ENCODE measurements at places on chromosomes 2 and 18.

- DNase-seq: no peak
These were observed 39.9 kb upstream of the LDAH start for GRCh38 chr2:20862850-20863249.

DNA sequence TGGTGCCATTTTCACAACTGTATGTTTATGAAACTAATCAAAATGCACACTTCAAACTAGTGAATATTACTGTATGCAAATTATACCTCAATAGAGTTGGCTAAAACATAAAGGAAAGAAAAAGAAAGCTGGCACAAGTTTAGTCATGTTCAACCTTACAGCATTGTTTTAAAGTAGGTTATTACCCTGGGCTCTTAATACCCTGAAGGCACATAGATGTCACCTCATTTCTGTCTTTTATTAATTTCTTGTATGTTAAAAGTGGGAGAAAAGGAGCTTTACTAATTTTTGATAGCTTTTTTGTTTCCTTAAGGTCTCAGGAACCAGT, 32.7 kb downstream of the TMEM131 start:
- DNase-seq: no peak

GRCh38 chr2:105121434-105121833, 83.6 kb downstream of the MRPS9 start:
- DNase-seq: no peak

DNA sequence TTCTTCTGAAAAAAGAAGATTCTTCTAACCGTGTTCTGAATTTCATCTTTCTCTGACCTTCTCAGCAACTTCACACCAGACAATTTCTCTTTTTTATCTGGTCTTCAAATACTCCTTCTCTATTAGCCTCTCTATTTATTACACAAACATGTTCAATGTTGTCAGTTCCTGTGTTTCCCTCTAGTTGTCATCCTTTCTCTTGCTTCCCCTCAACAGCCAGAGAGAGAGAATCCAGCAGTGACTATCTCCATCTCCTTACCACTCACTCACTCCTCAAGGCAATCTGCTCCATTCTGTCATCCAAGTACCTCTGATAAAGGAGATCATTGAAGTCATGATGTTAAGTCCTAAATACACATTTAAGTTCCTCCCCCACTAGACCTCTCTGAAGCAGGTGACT, 491.9 kb upstream of the CHAC2 start:
- DNase-seq: no peak

- DNase-seq: no peak
These were observed 177.9 kb downstream of the LRRTM1 start for GRCh38 chr2:80126596-80127189.

DNA sequence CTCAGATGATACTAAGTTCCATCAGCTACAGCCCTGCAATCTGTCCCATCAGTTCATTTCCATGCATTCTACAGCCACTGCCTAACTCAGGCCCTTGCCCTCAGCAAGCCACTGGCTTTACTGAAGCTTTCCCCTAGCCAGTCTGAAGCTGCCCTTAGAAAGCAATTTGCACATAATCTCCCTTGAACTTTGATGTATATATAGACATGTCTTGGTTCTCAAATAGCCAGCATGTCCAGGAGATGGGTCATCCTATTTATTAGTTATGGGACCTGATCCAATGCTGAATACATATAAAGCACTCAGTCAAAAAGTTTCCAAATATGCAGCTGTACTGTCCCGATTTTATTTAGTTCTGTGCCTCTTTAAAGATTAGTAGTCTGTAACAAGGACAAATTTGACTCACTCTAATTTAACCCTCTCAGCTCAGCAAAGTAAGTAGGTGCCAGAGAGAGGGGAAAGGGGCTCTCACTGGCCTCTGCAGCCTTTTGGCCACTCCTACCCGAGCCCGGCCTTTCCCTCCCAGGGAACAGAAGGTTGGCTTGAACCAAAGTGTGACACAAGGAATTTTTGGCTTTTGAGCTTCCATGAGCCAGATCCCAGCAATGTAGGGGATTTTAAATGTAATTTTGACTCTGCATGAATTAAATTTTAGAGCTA, 70.7 kb downstream of the CCDC93 start:
- DNase-seq: no peak

GRCh38 chr2:112157472-112157871, 19.3 kb downstream of the FBLN7 start:
- no peak for DNase-seq

GRCh38 chr2:11023326-11024258, 111.9 kb downstream of the KCNF1 start:
- no peak for DNase-seq

DNA sequence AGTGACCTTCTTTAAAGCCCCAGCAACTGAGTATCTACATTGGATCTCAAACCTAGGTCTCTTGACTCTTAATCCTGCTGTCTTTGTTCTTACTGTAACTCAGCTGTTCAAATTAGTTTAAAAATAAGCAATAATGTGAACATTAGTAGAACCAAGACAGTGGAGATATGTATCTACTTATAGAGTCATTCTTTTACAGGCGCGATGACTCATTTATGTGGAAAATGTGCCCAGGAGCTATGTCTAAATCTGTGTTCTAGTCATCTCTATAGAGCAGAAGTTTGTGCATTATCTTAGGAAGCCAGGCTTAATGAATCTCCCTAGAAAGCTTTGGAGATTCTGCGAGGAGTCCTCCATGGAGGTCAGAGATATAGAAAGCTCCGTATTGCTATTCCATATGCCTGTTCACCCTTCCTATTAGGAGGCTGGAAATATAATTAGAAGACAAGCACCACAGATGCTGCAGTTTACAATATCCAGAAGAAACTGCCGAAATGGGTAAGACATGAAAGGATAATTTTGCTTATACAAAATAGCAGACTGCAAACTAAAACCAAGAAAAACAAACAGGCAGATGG, 211.6 kb downstream of the TRIB2 start:
- no peak for DNase-seq

GRCh38 chr2:31207790-31208189, 9.5 kb downstream of the CAPN14 start:
- DNase-seq: no peak

DNA sequence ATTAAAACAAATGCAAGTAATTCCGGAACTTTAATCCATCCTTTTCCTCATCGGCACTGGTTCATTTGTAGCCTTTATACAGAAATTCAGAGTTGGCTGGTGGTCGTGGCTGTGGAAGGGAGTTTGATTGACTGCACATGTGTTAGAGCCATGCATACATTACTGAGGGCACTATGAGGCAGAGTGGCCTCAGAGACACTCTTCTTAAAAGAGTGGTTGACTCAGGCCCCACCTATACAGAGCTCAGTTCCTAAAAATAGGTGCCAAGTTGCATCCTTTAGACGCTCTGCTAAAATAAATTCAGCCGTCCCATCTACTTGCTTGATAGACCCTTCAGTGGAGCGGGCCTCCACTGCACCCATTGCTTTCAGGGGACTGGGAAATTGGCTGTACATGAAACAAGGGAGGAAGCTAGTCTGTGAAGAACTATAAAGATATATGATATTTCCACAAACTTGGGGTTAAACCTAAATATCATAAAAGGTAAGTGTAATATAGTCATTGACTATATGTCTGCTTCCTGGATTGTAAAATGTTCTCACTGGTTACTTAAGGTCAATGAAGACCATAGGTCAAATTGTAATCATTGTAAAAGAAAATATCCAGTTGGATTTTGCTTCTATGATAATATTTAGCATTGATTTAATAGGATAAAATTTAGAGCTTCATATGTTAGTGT, 298.9 kb downstream of the XIRP2 start:
- DNase-seq: no peak

GRCh38 chr2:132589111-132589830, 80.7 kb downstream of the LYPD1 start:
- no peak for DNase-seq

- DNase-seq: no peak
These were observed 12.0 kb downstream of the SFTPB start for GRCh38 chr2:85655961-85656417.

- peak; percentile 8 for DNase-seq
These were observed 288.2 kb upstream of the HS6ST1 start for GRCh38 chr2:128606837-128607236.

DNA sequence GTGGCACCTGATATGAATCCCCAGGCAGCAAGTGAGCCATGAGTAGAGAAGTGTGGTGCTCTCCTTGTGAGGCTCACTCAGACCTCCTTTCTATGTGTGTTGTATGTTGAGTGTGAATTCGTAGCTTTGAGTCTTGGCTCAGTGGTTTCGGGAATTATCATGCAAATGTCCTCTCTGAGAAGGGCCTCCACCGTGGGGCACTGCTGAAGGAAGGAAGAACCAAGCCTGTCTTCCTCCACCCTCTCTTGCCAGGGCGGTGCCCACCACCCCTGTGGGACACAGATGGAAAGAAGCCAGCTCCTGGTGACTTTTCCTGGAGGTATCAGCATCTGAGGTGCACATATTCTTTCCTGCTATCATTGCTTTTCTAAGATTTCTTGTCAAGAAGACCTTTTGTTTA, 156.1 kb downstream of the MYT1L start:
- no peak for DNase-seq

DNA sequence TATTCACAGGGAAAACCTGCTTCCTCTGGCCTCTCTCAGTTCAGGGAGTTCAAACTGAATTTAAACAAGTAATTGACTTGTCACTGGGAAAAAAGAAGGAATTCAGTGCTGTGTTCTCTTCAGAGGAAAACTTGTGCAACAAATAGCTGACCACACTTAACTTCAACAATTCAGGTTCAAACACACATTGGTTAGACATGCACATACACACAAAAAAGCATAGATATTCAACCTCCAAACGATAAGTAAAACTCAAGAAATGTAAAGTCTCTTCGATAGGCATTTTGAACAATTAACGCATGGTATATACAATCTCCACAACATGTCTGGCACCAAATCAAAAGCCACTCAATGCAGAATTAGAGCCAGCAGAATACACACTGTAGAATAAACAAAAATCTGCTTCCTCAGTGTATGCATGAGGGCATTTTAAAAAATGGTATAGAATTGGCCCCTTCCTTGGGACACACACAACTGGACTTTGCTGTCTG, 269.0 kb downstream of the TCF4 start:
- DNase-seq: no peak

DNA sequence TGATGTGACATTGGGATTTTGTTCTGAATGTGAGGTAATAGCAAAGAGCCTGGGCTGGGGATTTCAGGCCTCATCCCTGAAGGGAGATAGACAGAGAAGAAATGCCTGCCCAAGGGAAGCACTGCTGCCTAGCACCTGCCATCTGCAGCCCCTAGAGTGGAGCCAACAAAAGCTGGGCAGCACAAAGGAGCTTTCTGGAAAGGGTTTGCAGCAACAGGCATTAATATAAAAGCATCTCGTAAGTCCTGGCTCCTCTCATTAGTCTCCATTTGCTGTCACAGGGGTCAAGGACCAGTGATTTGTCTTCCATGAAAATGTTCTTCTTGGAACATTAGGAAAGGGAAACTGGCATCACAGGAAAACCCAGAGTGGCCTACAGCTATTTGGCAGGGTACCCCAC, 157.2 kb upstream of the SLC14A2 start:
- no peak for DNase-seq

DNA sequence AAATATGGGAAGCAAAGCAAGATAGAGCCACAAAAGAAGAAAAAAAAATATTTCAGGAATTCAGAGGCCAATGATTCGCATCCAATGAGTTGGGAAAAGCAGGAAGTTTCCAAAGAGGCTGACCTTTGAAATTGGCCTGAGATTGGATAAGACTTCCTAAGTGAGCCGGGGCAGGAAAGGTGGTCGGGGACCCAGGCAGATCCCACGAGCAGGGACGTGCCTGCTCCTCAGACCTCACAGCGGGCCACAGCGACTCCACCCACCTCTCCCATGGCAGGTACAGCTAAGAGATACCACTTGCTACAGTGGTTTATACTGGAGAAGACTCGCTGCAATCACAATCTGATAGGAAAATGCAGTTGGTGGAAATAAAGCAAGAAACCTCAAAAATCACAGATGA, 102.8 kb upstream of the SALL3 start:
- no peak for DNase-seq

Measured in activated CD4-positive, CD25-positive, alpha-beta regulatory T cell treated with anti-CD3 and anti-CD28 coated beads, Interleukin-2, amount 50 U/mL, for 72 hours (primary cell).